ENCODE measurements at places on chromosomes 2 and 18.

DNA sequence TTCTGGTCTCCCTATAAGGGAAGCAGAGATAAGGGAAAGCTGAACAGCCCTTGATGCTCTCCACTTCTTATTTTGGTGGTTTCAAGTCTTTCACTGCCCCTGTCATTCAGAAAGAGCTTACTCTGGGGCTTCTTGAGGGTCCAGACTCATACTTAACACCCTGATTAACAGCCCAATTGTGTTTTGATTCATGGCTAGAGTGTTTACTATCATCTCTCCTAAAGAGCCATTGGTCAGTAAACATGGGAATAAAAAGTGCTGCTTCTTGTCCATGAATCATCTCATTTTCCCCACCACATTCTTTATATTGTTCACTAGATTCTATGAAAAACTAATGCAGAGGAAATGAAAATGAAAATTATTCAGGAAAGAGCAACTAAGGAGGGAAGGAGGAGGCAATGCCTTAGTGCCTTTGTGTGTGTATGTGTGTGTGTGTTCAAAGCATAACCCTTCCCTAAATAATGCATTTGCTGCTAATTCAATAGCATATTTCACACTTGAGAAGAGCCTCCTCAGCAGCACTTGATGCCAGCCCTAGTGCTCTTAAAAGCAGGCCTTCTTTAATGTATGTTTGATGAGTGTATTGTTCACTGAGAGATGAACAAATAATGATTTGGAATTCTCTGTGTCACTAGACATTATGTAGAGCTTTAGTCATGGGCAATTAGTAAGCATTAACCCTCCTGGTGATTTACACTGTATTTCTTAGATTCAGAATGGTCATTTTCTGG, 63.5 kb downstream of the DCC start:
- DNase-seq: no peak

- no peak for DNase-seq
Observed at GRCh38 chr2:138827426-138828054, 47.4 kb upstream of the NXPH2 start.

DNA sequence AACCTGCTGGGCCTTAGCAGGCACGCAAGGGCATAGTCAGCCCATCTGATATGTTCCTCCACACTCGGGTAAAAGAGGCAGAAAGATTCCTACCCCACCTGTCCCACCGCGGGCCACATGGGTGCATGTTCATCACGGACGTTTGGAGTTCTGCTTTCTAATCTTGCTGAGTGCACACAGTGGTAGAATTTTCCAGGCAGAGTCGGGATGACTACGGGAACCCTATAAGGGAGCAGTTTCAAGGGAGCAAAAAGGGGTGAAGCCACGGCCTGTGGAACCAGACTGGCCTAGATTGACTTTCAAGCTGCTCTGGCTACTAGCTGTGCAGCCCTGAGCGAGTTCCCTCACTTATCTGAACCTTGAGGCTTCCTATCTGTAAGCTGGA, 36.8 kb downstream of the POU3F3 start:
- DNase-seq: no peak

DNA sequence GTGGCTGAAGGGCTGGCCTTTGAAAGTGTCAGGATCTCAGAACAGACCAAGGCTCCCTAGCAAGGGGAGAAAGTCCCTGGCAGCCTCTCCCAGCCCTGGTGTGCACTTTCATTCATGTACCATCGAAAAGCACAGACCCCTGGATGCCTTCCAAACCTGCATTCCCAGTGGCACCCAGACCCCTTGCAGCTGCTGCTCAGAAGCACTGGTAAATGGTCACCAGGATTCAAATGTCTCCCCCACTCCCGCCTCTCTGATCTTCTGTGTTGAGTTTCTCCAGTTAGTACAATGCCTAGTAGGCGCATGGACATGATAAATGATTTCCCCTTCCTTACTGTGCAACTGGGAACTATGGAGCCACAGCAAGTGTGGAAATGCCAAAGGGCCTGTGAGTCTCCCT, 180.0 kb downstream of the GLI2 start:
- DNase-seq: no peak

- no peak for DNase-seq
Observed at GRCh38 chr2:229088517-229088913, 182.6 kb downstream of the PID1 start.

Data from ecto neural progenitor cell (in vitro differentiated cells).